ENCODE measurements at places on chromosomes 6 and 20.

DNA sequence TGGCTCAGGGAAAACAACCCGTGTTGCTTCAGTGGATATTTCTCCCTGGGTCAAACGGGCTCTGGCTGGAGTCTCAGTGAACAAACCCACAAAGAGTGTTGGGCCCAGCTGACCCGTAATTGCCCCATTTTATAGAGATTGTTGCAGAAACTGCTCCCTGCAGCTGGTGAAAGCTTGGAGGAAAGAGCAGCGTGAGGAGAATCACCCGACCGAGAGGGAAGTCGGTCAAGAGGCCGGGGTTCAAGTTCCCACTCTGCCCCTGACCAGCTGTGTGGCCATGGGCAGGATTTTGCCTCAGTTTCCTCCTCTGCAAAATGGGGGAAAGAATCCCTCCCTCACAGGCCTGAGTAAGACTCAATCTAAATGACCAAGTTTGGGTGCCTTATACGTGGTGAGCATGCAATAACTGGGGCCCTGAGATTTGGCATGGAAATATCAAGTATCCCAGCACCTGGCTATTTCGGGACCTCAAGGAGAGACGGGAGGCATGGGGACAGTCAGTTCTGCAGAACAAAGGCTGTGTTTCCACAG lies 1.7 kb upstream of the TGM2 start:
- no peak for DNase-seq

GRCh38 chr6:147538821-147539220 lies 30.3 kb downstream of the SAMD5 start:
- DNase-seq: no peak

GRCh38 chr6:150200428-150201100 lies 57.7 kb downstream of the PPP1R14C start:
- no peak for DNase-seq

DNA sequence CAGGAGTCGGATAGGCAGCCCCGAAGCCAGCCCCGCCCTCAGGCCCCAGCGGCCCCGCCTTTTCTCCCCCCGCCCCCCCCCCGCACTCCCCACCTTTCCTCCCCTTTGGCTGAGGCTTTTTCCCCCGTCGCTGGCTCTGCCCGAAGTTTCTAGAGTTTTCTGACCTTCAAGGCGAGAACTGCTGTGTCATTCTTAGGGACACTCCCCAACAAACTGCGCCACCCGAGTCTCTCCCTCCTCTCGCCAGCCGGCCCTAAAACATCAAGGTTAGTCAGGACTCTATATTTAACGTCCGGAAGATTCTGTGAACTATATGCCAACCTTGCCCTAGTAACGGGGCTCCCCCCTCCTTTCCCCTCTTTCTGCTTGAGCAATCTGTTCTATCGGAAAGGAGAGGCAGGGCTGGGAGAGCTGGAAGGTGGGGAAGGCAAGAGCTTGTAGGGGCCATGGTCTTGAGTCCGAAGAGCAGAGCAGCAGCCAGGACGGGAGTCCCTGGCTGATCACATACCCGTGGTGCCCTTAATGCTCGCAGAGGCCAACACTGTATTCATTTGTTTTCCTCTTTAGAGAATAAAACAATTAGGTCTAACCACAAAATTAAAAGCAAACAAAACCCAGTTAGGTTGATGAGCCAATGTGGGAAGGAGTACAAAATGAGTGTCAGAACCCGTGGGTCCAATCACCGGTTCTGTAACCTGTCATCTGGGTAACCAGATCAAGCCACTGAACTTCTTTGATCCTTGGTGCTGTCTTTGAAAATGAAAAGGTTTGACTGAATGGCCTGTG lies 5.3 kb upstream of the HSPA1B start:
- peak; percentile 68 for DNase-seq

DNA sequence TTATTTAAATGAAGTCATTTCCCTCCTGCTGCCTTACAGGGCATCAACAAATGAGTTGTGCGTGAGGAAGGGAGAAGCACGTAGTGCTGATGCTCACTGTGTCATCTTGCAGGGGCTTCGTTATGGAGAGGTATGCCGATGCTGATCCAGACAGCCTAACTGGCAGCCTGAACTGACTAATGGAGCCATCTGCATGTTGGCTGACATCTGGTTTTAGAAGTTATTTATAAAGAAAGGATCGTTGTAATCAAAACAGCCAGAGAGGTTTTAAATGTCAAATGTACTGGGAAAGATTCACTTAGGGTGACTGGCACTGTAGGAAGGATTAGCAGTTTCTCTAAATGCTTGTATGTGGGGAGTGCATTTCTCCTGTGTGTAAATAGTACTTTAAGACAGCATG lies 54.6 kb downstream of the FARS2 start:
- DNase-seq: no peak

GRCh38 chr6:108113557-108114519 lies 39.3 kb upstream of the OSTM1 start:
- DNase-seq: peak; percentile 79

- no peak for DNase-seq
These were observed 170.9 kb downstream of the UBE3D start for GRCh38 chr6:82894653-82895259.

GRCh38 chr6:135853227-135853626 lies 1.7 kb downstream of the PDE7B start:
- DNase-seq: no peak

DNA sequence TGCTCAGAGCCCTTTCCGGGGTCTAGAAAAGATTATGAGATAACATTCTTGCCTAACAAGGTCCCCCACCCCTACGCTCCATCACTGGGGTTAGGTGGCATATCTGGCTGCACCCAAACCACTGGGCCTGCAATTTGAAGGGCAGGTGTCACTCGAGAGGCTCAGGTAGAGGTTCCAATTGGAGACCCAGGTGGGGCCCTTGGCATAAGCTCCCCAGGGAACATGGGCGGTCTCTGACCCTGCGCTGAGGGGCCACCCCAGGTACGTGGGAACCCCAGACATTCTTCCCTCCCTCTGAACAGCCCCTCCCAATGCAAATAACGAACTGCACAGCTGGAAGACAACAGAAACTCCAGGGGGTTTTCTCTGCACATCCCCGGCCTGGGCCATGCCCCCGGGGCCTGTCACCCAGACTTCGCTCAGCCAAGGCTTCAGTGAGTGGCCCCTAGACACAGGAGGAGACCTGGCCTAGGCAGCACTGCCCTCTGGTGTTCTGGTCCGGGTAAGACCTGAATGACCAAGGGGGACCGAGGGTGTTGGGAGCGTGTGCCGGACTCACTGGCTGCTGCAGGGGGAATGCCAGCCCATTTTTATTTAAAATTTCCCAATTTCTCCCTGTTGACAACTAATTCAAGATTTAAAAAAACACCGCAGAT lies 47.5 kb downstream of the DSTN start:
- DNase-seq: peak; percentile 69

DNA sequence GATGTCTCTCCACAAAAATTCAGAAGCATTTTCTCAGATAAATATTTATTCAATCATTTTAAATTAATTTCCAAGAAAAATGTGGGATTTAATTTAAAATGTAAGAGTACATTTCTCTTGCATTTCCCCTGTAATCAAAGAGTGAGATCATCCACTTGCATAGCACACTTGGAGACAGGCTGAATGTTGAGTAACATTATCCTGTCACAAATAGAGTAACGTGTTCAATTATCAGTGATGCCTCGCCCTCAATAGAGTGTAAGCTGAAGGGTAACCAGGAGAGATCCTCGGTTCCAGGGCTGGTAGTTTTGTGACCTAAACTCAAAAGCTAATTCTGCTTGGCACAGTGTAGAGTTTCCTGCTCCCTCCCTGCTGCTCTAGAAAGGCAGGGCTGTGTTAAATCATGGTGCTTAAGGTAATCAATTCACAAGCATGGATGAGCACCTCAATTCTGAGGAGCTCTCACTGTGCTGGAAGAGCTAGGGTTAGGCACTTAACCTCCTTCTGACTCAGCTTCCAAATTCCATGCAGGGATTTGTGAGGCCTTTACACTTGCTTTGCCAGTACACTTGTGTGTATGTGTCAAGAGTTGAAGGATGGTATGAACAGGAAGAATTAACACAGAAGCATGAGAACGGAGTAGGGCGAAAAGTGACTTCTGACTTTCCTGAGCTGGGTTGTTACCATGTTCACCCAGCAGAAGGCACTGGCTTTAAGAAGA lies 56.6 kb downstream of the MMUT start:
- DNase-seq: no peak

- DNase-seq: no peak
These were observed 81.9 kb downstream of the PHACTR2 start for GRCh38 chr6:143759666-143760065.

- no peak for DNase-seq
These were observed 160.2 kb upstream of the MARCKS start for GRCh38 chr6:113696960-113697359.

GRCh38 chr6:29516108-29516507 lies 28.4 kb upstream of the MAS1L start:
- no peak for DNase-seq

Data from hepatic stellate cell (primary cell).